ENCODE measurements at places on chromosomes 11 and 22.

- DNase-seq: no peak
Observed at GRCh38 chr11:74171630-74171968, 510 bp downstream of the PPME1 start.

DNA sequence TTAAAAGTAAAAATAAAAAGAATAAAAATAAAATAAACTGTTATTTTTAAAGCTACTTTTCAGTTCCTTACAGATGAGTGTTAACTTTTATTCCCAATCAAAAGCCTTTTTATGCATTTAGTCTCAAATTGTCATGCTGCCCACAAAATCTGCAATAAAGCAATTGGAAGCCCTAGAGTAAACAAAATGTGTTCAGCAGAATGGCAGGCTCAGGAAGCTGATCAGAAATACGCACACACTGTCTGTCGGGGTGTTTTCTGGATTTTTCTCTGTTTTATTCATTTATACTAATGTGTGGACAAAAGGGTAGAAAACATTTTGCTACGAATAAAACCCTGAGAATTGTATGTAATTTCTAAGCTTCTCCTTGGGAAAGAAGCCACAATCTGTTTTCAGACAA lies 162.8 kb downstream of the RCN1 start:
- no peak for DNase-seq

GRCh38 chr22:20423008-20423905 lies 14.4 kb downstream of the SCARF2 start:
- no peak for DNase-seq

DNA sequence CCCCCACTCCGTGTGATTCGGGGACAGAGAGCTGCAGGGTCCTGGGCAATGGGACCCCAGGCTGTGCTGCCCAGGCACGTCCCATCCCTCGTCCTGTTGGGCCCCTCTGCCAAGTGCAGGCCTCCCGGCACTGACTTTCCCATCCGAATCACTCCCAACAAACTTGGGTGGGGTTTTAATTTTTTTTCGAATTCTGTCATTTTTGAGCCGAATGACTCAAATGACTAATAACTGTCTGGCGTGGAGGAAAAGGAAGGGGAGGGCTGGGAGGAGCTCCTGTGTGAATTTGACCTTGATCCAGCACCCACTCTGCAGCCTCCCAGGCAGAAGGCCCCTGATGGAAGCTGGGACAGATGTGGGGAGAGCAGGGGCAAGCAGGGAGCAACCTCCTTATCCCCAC lies 1173.2 kb downstream of the BRD1 start:
- no peak for DNase-seq

DNA sequence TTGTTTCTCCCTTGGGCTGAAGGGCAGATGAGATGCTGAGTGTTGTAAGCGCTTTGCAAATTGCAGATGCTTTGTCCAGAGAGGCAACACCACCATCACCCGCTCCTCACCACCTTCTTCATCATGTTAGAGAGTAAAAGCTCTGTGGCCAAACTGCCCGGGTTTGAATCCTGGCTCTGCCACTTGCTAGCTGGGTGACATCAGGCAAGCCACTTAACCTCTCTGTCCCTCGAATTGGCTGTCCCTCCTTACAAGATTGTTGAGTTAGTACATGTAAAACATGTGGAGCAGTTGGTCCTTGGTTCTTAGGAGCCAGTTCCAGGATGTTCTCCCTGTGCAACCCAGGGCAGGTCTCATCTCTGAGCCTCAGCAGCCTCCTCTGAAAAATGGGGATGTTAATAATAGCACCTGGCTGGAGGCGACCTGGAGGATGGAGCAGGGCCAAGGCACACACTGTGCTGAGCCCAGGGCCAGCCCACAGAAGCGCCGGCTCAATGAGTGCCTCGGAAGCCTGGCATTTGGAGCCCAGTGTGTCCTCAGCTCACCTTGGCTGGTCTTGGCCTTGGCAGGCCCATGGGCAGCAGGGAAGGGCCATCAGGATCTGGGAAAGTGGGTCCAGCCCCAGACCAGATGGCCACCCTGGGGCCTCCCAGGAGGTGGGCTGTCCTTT lies 10.5 kb downstream of the C11orf86 start:
- no peak for DNase-seq

- no peak for DNase-seq
Observed at GRCh38 chr11:115408036-115408921, 95.9 kb downstream of the CADM1 start.

DNA sequence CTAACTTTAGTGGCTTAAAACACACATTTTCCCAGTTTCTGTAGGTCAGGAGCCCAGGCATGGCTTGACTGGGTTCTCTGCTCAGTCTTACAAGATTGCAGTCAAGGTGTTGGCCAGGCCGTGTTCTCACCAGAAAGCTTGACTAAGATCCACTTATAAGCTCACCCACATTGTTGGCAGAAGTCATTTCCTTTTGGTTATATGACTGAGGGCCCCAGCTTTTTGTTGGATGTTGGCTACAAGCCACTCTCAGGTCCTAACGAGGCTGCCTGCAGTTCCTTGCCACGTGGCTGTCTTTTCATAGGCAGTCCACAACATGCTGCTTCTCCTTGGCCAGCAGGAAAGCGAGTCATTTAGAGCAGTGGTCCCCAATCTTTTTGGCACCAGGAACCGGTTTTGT lies 79.3 kb upstream of the CRTAM start:
- DNase-seq: no peak

DNA sequence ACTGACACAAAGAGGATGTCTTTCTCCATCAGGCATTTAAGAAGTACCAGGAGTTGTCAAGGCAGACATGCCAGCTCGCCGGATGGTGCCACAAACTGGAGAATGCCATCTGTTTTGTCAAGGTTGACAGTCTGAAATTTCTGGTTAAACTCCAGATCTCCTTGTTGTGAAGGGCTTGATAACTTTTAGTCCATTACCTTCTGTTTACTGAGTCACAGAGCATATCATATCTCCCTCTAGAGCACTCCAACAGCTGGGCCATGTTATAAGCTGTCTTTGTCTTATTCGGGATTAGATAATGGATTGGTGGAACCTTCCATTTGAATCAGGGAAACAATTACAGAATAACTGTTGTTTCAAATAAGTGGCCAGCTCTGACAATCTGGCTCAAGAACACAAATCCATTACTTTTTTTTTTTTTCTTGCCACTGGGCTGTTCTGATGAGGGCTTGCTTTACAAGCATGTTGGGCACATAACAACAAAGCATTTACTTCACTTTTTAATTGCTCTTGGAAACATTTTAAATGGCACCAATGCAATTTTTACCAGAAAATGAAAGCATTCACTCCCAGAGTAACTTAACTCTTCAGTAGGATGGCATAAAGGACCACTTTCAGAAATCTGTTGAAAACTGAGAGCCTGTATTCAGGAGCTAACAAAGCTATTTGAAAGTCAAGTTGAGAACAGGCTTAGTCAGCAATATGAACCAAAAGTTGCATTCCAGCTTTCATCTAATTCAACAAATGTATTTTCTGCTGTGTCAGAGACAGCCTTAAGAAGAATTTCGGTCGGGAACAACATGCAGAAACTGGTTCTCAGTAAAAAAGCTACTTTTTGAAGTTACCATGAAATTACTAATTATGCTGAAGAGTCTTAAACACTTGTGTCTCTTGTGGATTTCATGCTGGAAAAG lies 227.6 kb upstream of the PITPNB start:
- no peak for DNase-seq

GRCh38 chr11:100715165-100715761 lies 28.2 kb downstream of the ARHGAP42 start:
- no peak for DNase-seq

- DNase-seq: no peak
Observed at GRCh38 chr11:100823360-100823759, 136.3 kb downstream of the ARHGAP42 start.

DNA sequence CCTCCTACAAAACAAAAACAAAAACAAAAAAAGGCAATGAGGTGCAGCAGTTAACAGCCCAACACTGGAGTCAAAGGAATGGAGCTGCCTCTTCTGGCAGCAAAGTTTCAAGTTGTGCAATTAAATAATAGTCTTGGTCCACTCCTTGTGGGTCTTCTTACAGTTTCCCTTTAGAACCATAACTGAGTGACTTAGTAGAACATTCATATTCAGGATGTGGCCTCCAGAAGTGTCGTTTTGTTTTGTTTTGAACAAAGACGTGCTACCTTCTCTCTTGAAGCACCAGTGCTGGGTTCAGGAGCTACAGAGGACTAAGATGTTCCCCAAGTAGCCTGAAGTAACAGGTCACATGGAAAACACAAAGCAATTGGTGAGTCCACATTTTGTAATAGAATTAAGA lies 2.0 kb upstream of the JAML start:
- DNase-seq: no peak

DNA sequence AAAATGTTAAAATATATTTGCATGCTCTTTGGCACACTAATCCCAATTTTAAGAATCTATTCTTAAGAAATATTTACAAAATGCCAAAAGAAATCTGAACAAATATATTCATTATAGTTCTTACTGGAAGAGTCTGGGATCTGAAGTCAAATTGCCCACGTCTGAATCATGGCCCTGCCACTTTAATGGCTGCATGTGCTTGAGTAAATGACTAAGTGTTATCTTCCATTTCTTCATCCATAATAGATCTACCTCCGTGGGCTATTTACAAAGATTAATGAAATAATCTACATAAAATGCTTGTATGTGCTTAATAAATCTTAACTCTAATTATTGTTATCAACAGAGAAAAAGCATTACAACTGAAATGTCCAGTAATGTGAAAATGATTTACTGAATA lies 24.5 kb upstream of the DKK3 start:
- DNase-seq: no peak
